ENCODE measurements at places on chromosomes 1 and 21. TPM values are rescaled to one million over a fixed set of nuclear protein-coding genes. Genes with fewer than 3 reads are reported as not detected.

Gene AADACL3
- not detected for total RNA-seq

Gene CASQ2
- total RNA-seq, result 58.3 TPM

Gene GCSAML
- total RNA-seq, result not detected

Gene KCNA3
- total RNA-seq, result not detected

DNA sequence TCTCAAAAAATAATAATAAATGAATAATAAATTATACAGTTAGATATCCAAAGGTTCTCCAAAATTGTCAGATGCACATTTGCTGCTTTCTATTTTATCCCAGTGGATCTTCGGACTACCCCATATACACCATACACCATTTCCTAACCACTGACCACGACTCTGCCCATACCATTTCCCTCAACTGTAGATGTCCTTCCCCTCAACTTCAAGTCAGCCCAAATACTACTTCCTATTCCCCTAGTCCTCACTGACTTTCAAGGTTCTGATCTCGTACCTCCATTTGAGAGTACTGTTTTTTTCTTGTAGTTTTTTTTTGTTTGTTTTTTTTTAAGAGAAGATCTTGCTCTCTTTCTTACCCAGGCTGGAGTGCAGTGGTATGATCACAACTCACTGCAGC lies 19.6 kb downstream of the EIF4G3 start:
- H3K4me1 ChIP-seq, result no peaks in the 10 kb centered on the region
- H3K4me3 ChIP-seq, result no peak overlapping the region
- no peak for DNase-seq
- H3K27ac ChIP-seq, result no peak overlapping the region

DNA sequence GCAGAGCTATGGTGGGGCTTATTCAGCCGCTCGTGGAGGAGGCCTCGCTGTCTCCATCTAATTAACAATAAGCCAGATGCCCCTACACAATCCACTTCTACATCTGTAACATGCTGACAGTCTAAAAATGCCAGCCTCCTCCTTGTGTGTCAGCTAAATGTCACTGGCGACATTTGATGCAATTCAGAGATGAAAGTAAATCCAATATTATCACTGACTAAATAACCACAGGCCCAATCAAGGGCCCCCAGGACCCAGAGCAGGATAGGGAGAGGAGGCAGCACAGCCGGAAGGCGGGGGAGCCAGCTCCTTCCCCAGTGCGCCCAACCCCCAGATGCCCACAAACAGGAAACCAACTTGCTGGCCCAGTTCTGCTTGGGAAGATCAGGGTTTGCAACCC lies 76.6 kb downstream of the DMRTA2 start:
- H3K27me3 ChIP-seq, result no peaks in the 10 kb centered on the region
- no peaks in the 10 kb centered on the region for H3K36me3 ChIP-seq
- DNase-seq, result no peak
- H3K4me1 ChIP-seq, result no peaks in the 10 kb centered on the region

- H3K27ac ChIP-seq, result no peak overlapping the region
- no peaks in the 10 kb centered on the region for H3K4me1 ChIP-seq
- H3K36me3 ChIP-seq, result no peaks in the 10 kb centered on the region
Observed at GRCh38 chr1:96715482-96715881, 6.1 kb upstream of the PTBP2 start.

DNA sequence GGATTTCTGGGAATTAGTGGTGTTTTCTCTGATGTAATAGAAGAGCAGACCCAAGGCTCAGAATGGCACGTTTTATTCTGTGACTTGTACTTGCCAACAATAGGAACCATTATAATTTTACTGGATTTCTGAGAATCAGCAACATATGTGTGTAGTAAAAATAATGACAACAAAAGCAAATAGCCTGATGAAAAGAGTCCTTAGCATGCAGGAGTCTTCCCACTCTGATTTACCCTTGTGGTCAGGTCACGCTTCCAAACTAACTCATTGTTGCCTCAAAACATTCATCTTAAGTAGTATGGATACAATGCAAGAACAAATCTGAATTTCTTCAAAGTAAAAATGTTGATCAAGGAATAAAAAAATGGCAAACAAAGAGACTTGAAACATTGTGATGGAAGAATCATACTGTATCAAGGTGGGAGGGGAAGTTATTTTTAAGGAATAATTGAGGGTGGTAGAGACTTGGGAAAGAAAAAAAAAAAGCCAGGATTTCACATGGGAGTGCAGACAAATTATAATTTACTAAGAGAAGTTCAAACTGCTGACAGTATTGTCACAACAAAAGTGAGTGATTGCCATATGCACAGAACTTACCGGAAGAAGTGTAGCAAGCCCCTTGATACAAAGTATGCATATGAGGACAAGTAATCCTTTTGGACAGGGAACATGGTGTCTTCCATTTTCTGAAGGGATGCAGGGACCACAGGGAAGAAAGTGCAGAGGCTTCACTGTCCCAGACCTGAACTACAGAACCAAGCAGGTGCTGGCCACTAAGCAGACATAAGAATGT lies 31.2 kb upstream of the RGL1 start:
- H3K27me3 ChIP-seq, result no peaks in the 10 kb centered on the region
- no peaks in the 10 kb centered on the region for H3K4me1 ChIP-seq
- H3K4me3 ChIP-seq, result no peak overlapping the region
- no peaks in the 10 kb centered on the region for H3K36me3 ChIP-seq
- no peak overlapping the region for H3K27ac ChIP-seq
- no peak for DNase-seq

DNA sequence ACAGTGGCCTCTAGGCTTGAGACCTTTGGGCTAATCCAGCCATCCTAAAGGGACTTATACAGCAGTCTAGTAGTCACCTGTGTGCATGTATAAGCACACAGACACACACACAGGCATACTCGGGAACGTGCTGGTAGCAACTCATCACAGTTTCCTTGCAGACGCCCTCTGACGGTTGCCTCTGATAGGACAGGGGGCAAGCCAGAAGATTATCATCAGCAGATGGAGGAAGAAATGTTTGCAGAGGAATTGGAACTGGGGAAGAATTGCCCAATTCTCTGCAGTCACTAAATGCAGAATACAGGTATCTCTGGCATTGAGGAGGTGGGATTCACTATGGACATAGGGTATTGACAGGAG lies 222.2 kb downstream of the C1orf94 start:
- DNase-seq, result no peak
- no peaks in the 10 kb centered on the region for H3K4me1 ChIP-seq
- H3K36me3 ChIP-seq, result no peaks in the 10 kb centered on the region
- H3K4me3 ChIP-seq, result no peak overlapping the region
- no peaks in the 10 kb centered on the region for H3K27me3 ChIP-seq
- no peak overlapping the region for H3K27ac ChIP-seq

Data from sigmoid colon (tissue), 7 donors.